Stomach (tissue), 19 donors: ENCODE measurements at places on chromosomes 2 and 18.

DNA sequence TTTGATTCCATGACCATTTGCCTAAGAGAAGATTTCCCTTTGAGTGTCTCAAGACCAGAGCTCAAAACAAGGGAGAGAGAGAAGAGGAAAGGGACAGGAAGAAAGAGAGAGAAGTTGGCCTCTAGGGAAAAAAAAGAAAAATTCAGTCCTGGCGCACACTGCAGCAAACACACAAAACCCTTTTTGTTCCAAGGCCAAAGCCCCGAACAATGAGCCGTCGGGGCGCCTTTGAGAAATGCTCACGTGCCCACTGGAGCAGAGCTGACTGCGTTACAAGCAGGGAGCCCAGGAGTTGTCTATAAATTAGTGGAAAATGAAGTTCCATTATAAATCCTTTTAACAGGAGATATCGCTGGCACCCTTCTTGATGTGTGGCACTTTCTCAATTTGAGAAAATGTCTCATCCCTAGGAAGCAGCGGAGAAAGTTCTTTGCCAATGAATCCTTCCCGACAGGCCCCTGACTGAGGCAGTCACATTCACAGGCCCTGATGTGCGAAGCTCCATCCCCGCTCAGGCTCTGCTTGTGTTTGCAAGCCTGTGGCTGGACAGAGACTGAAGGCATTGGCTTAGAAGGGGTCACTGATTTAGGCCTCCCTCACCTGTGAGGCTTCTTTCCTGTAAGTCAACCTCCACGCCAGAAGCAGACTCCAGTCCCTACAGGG is 32.1 kb upstream of the NCKAP5 start:
- no peak for DNase-seq

DNA sequence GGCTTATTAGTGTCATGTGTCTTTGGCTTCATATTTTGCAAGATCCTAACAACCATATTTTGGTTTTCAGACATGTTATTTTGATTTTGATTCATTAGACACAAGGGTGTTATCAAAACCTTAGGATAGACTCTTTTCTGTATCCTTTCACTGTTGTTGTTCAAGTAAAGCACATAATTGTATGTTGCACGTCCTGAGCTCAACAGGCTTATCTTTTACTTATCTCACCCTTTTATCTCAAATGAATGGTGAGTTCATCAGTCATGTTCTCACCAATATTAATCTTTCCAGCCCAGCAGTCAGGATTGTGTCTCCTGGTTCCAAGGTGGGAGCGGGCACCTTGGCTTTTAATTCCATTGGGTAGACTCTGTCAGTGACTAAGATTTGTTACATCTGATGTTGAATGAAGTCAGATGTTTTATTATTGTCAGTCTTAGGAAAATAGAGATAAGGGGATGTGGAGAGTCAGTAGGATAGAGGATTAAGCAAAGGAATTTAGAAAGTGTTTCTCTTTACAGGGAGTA is 11.9 kb downstream of the GPN1 start:
- DNase-seq: no peak

- DNase-seq: no peak
These were observed 86.8 kb upstream of the TFPI start for GRCh38 chr2:187640926-187641510.

DNA sequence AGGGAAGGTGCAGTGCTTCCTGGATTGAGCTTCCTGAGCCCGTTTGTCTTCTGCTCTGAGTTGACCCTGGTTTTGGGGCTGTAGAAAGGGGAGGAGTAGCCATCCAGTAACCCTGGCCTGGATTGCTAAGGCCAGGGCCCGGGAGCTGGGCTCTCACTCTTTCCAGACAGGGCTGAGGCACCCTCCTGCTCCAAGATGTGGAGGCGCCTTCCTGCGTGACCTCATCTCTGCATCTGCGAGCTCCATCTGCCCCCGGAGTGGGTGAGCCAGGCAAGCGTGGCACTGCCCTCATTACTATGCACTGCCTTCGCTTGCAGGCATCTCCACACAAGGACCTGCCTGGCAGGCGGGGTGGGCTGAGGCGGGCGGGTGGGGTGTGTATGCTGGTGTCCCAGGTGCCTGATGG is 58.0 kb downstream of the RAB31 start:
- no peak for DNase-seq

- peak; percentile 50 for DNase-seq
These were observed 35.7 kb downstream of the NOL10 start for GRCh38 chr2:10654069-10654468.

- no peak for DNase-seq
These were observed 248.8 kb downstream of the AGPS start for GRCh38 chr2:177641331-177641730.

- no peak for DNase-seq
These were observed 99.7 kb downstream of the INHBB start for GRCh38 chr2:120445449-120446143.

- no peak for DNase-seq
These were observed 32.7 kb downstream of the RHBDD1 start for GRCh38 chr2:226868331-226869162.

DNA sequence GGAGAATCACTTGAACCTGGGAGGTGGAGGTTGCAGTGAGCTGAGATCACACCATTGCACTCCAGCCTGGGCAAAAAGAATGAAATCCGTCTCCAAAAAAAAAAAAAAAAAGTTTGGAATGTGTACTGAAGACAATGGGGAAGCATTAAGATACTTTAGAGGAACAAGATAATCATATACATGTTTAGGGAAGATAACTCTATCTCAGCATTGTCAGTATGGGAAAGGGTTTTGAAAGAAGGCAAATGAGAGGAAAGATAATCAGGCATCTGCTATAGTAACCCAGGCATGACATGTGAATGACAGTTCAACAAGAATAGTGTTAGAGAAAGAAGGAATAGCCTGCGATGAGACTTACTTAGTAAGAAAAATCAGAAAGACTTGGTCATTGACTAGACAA is 112.0 kb downstream of the ATAD2B start:
- DNase-seq: no peak

DNA sequence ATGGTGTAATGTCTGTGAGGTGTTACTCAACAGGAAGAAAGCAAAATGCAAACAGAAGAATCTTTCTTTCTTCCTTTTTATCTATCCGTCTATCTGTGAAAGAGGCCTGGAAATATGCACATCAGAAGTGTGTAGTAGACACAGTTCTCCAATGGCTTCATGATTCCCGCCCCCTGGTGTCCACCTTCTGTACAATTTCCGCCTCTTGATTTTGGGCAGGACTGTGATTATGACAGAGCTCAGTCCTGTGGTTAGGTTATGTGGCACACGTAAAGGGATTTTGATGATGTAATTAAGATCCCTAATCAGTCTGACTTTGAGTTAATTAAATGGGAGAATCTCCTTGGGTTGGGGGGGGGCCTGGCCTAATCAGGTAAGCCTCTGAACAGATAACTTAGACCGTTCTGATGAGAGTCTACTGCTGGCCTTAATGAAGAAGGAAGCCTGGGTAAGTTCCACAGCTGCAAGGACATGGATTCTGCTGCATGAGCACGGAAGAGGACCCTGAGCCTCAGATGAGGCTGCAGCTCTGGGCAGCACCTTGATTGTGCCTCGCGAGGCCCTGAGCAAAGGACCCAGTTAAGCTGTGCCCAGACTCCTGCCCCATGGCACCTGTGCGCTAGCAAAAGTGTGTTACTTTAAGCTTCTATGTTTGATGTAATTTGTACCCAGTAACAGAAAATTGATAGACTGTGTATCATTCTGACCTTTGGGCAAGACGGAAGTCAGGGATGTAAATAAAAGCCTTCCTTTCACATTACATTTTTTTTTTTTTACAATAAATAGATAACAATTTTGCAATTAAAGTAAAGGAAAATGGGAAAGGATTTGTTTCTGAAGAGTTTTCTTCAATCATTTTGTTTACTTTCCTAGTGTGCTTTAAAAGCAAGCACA is 11.3 kb upstream of the KCNF1 start:
- peak; percentile 55 for DNase-seq

DNA sequence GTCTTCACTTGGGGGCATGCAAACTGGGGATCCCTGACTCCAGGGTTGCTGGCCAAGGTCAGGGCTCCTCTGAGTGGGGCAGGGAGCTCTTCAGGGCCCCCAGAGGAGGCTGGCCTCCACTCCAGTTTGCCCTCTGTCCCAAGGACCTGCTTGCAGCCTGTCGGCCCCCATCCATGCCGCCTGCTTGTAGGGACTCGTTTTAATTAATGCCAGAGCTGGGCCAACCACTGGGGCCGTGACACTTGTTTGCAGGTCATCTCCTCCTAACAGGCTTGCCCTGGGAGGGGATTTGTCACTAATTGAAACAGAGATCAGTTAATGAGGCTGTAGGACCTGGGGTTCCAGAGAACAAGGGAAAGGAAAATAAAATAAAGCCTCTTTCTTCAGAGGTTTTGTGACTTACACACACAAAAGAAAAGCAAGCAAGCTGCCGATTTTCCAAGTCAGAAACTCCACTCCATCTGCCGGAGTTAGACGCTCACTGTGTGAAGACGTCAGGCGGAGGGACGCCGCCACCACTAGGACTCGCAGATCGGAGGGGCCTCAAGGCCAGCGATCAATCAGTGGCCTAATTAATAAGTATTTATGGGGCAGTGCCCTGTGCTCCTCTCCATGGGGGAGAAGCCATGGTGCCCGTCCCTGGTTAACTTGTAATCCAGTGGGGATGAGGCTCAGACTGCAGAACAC is 75.9 kb downstream of the SFXN5 start:
- DNase-seq: peak; percentile 20

GRCh38 chr2:114089636-114090319 is 199.9 kb downstream of the ACTR3 start:
- DNase-seq: no peak

GRCh38 chr2:152407204-152407721 is 72.3 kb downstream of the FMNL2 start:
- peak; percentile 62 for DNase-seq

GRCh38 chr2:51693640-51694039 is 661.7 kb upstream of the NRXN1 start:
- DNase-seq: no peak

- no peak for DNase-seq
These were observed 36.6 kb downstream of the FAM178B start for GRCh38 chr2:96949701-96950350.

- no peak for DNase-seq
These were observed 958.5 kb downstream of the DPP10 start for GRCh38 chr2:115400940-115401339.

DNA sequence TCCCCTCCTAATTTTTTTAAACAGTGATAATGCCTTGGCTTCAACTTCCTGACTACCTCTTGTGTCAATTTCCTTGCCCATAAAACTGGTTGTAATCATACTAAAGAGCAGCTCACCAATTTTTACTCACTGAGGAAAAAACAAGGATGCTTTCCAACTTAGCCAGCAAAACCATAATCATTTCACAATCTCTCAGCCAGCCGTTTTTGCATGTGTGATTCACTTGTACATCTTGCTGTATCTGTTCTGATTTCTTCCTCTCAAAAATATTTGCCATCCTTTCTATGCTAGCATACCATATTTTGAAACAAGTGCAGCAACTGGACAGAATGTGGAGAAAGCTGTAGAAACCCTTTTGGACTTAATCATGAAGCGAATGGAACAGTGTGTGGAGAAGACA is 60.7 kb downstream of the RAB27B start:
- no peak for DNase-seq

- DNase-seq: no peak
These were observed 79.7 kb downstream of the GREB1L start for GRCh38 chr18:21321711-21322110.

GRCh38 chr2:48915884-48916283 is 160.4 kb upstream of the LHCGR start:
- DNase-seq: no peak

- DNase-seq: no peak
These were observed 284.2 kb downstream of the CAMKMT start for GRCh38 chr2:44645937-44646336.

DNA sequence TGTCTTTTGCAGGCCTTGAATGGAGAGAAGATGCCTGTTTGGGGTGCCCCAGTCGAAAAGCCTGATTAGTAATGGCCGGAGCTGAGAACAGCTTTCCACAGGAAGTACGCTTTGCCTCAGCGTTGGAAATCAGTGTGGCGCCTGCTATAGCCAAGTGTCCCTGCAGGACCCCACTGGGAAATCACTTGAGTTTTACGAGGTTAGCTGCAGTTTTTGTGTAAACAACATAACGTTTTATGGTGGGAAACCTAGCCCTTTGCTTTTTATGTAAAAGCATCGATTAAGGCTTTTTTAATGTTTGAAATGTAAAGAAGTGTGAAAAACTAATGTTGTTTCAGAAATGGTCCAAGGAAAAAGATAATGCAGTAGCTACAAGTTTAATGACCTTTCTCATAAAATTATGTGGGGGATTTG is 234.2 kb downstream of the TTC32 start:
- DNase-seq: no peak

- no peak for DNase-seq
These were observed 282.2 kb upstream of the ATP5MC3 start for GRCh38 chr2:175463589-175464310.

DNA sequence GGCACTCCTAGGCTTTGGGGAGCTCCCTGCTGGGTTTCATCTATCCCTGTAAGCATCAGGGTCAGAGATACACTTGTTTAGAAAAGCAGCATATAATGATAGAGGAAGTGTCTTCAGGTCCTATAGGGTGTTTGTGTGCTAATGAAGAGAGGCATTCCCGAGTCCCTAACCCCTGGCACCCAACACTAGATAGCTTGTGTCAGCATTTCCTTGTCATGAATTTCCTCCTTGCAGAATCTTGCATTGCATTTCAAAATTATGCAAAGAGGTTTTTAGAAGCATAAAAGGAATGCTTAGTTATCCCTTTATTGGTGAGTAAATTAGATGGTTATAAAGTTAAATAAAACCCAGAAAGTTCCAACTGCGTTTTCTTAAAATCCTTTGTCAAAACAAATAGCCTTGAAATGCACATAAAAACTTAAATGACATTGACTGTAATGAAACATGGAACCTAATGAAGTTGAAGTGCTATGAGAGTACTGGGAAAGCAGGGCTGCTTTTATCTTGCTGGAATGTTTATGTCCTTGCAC is 63.7 kb upstream of the LHCGR start:
- DNase-seq: no peak

DNA sequence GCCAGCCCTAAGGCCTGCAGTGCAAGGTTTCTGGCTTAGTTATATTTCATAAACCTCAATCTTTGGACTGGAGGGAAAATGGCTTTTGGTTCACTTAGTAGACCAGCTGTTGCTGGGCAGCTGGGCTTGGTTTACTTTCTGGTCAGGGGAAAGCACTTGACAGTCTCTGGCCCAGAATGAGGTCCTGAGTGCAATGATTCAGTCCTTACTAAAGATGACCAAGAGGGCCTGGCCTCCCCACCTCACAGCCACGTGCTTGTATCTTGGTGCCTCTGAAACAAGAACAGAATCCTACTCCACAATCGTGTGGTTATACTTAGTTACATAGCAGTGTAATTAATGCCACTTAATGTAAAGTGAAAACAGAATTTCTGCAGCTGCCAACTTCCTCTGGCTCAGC is 325.5 kb upstream of the MEIS1 start:
- DNase-seq: peak; percentile 13

- DNase-seq: no peak
These were observed 82.3 kb downstream of the FBXO15 start for GRCh38 chr18:74065366-74065765.

GRCh38 chr18:49886891-49887764 is 73.8 kb upstream of the ACAA2 start:
- no peak for DNase-seq

GRCh38 chr2:41940060-41940744 is 107.6 kb upstream of the PKDCC start:
- DNase-seq: peak; percentile 77

- no peak for DNase-seq
These were observed 221.5 kb upstream of the CDH2 start for GRCh38 chr18:28398471-28398870.

- DNase-seq: no peak
These were observed 45.4 kb downstream of the SLC16A14 start for GRCh38 chr2:230023313-230023712.

GRCh38 chr2:109644571-109645275 is 30.6 kb downstream of the SOWAHC start:
- peak; percentile 50 for DNase-seq
